ENCODE measurements at places on chromosomes 5 and 9.

DNA sequence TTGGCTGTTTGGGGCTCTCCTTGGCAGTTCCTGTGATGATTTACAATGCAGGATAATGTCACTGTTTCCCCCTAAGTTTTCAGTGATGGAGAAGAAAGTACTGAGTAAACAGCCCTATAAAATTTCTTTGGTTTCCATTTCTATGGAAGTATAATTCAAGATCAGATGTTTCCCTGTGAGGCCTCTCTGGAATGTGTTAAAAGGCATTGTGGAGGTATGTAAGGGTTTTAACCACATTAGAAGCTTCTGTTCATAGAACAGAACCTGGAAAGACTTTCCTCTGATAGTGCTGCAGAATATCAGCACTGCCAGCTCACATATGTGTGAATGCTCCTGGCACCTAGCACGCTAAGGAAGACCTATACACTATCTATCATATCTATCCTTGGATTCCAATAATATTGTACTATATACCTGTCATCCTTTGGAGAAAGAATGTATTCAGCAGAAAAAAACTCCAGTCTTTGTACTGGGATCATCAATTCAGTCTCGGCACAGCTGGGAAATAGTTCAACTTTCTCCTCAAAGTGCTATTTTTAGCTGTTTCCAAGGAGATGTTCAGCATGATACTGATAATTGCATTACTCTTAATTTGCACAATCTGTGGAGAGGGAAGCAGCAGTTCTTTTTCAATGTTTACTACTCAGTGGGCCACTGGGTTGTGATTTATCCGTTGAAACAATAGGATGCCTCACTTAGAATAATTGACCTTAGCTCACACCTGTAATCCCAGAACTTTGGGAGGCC is 21.9 kb downstream of the TTC1 start:
- no peak for DNase-seq

- no peak for DNase-seq
Measured at GRCh38 chr9:136432591-136432990, 7.1 kb downstream of the INPP5E start.

- DNase-seq = no peak
Measured at GRCh38 chr9:89420397-89421178, 77.3 kb downstream of the SEMA4D start.

DNA sequence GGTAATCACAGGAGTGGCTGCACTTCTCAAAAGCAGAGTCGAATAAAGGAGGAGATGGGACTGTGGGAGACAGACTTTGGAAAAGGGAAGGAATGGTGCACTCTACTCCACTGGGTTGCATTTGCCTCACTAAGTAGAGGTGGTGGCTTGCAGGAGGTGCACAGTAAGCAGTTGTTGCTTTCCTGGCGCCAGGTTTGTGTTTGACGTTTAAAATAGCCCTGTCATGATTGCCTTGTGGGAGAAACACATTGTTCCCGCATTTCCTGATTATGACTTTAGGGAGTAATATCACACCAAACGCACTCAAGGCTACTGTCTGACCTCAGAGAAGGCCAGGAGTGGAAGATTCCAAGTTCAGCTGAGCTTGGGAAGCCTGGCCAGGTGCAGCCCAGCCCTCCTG is 36.7 kb downstream of the DMRT1 start:
- DNase-seq = no peak

- peak; percentile 55 for DNase-seq
Measured at GRCh38 chr9:4375424-4376200, 75.7 kb upstream of the GLIS3 start.

DNA sequence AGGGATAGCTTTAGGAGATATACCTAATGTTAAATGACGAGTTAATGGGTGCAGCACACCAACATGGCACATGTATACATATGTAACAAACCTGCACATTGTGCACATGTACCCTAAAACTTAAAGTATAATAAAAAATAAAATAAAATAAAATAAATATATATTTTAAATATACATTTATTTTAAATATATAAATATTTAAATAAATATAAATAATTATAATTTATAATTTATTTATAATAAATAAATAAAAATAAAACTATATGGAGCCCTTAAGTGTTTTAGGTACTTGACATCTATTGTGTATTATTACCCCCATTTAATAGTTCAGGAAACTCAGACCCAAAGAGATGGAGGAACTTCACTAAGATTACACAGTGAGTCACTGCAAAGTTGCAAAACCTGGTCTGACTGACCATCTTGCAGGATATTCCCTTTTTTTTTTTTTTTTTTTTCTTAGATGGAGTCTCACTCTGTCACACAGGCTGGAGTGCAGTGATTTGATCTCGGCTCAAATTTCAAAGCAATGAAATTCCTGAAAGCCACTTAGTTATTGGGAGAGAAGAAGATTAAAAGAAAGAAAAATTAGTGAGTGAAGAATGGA is 5.8 kb upstream of the C5orf52 start:
- peak; percentile 61 for DNase-seq

GRCh38 chr9:87022178-87022577 is 74.9 kb upstream of the GAS1 start:
- no peak for DNase-seq

DNA sequence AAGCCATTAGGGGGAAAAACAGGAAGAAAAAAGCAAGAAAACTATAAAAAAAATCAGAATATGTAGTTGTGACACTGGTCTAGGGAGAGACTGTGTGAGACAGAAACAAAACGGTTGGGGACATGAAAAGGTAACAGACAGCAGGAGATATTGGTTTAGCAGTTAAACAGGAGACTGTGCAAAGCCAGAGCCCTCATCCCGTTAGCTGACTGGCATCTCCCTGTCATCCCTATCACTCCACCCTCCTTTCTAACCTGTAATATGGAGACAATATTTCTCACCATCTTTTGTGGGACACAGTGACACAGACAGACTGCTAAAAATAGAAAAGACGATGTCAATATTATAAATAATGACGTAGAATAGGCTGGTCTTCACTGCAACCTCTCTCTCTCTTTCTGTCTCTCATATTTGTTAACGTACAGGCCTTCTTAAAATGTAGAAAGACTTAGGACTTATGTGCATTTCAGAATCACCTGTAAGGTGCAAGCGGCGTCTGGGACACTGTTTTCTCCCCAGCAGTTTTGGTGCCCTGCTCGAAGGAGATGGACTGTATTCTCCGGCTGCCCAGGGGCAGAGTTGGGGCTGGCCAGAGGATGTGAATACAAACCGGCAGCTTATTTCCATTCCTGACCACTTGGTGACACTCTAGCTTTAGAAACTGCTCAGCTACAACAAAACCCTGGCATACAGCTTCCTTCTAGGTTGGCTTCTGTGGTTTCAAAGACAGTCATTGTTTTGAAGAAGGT is 190.6 kb downstream of the MAT2B start:
- DNase-seq = peak; percentile 60

DNA sequence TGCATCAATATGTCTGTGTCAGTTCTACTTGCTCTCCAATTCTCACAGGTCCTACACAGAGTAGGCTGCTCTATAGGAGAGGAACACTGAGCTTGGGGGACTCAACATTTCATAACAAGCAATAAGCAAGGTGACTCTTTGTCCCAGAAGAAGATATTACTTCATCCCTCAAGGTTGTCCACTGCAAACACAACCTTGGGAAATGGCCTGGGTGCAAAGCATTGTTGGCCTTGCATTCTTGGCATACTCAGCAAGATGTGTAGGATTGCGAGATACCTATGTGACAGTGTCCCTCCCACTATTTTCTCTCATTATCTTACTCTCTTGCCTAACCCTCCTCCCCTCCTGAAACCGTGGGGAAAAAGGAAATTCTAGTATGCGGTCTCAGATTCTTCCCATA is 169.8 kb upstream of the FREM1 start:
- no peak for DNase-seq

- DNase-seq = no peak
Measured at GRCh38 chr5:89213573-89213972, 330.6 kb upstream of the MEF2C start.

DNA sequence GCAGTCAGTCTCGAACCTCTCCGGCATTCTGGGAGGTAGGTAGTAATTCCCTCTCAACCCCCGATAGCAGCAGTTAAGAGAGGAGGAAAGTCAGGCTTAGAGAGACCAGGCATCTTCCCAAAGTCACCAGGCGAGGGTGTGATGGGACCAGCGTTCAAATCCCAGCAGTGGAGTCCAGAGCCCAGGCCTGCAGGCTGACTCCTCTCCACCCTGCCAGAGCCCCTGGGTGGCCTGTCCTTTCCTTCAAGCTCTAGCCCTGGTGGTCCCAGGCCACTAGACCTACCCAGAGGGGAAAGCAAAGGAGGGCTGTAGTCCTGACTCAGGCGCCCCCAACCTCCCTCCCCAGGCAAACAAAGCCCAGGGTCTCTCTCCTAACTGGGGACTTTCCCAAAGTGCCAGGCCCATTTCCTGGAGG is 4.2 kb upstream of the NR5A1 start:
- no peak for DNase-seq

DNA sequence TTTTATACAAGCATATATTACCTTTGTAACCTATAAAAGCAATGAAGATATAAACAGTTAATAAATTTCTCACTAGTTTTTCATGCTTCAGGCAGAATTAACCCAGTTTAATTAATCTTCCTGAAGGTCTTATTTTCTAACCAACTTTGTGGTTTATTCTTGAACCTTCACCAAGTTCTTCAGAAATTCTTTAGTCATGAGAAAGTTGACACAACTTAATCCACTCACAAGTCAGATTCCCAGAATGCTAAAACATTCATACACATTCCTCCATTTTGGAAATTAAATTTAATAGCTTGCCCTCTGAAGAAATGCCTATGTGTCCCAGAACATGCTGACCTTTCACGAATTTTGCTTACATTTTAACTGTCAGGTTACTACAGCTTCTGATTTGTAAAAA is 105.4 kb upstream of the PAM start:
- DNase-seq = no peak

DNA sequence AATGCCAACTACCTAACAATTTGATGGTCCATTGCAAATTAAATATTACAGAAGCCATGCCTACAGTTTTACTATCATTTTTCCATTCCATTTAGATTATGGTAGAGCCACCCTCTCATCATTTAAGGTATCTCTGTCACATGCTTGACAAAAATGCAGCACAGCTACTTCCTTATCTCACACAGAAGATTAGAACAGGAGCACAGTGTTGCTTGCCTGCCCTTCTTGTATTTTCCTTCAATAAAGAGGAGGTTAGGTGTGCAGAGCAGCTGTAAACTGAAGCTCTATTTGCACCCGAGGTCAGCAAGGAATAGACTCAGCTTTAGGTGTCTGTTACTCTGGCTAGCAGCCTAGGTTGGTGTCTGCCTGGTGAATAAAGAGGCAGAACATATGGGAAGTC is 51.5 kb upstream of the ATP10B start:
- no peak for DNase-seq

DNA sequence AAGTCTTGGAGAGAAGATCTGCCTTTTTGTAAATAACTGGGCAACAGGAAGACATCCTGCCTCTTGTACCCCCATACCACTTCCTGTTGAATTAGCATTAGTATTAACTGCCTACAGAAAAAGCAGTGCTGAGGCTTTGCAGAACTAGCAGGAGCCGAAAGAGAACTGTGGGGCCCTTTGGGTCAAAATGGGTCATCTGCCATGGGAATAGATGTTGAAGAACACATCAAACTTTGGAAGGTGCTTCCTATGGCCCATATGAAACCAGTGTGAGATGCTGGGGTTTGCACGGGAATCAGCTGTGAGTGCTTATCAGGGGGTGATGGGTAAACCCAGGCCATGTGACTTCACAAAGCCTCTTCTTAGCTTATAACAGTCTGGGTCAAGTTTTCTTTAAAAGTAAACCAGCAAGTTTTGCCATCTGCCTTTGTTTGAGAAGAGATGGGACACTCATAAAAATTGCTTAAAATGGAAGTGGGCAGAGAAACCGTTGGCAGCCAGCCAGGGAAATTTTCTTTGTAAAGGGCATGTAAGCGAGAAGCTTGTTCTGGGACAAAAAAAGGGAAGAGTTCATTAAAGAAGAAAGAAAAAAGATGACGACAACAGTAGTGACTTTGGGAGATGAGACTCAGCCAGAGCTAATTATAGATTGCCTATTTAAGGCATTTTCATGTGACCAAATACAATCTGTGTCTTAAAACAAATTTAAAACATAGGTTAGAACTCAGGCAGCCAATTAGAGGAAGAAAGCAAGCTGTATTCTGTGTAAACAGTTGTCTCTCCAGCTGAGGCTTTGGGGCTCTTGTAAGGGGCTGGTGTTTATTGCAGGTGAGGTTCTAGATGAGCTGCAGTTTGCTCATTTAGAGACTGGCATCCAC is 4.4 kb downstream of the SLC25A25 start:
- no peak for DNase-seq

DNA sequence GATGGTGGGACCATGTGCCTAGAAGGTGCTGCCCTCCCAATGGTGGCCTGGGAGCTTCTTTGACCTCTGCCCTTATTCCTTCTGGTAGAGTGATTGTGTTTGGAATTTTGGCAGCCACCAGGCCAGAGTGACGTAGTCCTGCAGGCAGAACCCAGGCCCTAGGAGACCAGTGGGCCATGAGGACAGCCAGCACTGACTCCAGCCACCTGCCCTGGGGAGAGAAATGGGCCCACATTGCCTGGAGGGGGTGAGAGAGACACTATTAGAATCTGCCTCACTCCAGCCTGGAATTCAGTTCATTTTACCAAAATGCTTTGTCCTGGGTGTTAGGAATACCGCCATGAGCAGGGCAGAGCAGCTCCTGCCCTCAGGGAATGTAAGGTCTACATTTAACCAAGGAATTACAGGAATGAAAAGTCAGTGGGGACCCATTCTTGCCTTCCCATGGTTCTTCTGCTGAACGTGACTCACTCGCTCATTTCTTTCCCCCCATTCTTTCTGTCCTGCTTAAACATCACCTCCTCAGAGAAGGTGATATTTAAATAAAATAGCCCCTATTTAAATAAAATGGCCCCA is 5.5 kb upstream of the COL27A1 start:
- DNase-seq = no peak

- no peak for DNase-seq
Measured at GRCh38 chr5:96901384-96901783, 25.1 kb downstream of the ERAP2 start.

DNA sequence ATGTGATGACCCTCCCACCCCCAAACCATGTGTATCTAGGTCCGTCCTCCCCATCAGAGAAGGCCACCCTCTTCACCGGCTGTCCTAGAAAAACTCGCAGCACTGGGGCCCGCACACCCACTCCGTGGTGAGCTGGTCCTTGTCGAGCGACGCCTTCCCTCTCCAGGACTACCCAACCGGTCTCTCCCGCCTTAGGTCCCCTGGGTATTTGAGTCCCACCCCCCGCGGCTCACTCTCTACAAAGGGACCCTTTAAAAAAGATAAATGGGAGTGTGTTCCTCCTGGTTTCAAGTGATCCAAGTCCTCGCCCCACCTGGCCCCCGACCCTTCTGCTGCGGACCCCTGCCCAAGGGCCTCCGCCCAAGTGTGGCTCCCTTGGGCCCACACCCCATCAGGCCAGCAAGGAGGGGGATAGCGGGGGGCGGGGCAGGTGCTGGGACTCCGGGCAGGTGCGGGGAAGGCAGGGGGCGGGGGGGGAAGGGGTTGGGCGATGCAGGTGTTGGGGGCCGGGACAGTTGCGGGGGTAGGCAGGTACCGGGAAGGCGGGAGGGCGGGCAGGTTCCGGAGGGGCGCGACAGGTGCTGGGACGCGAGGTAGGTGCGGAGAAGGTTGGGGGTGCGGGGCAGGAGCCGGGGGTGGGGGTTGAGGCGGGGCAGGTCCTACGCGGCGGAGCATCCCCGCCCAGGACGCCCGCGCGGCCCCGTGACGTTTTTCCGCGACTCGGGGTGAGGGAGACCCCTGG is 970 bp upstream of the ARRDC1 start:
- no peak for DNase-seq

- no peak for DNase-seq
Measured at GRCh38 chr5:160480652-160481051, 59.0 kb downstream of the PTTG1 start.

- no peak for DNase-seq
Measured at GRCh38 chr5:41980396-41980795, 55.3 kb downstream of the FBXO4 start.
